ENCODE measurements at places on chromosomes 3 and 15.
A peak's percentile ranks its signal among the peaks of the same experiment; 100 is the strongest.

- DNase-seq = peak; percentile 36
These were observed 15.5 kb downstream of the TBC1D2B start for GRCh38 chr15:78061963-78062427.

- peak; percentile 89 for DNase-seq
These were observed 18.1 kb upstream of the SLC22A13 start for GRCh38 chr3:38247366-38248035.

GRCh38 chr3:62939707-62940106 lies 64.5 kb upstream of the CADPS start:
- DNase-seq = no peak

DNA sequence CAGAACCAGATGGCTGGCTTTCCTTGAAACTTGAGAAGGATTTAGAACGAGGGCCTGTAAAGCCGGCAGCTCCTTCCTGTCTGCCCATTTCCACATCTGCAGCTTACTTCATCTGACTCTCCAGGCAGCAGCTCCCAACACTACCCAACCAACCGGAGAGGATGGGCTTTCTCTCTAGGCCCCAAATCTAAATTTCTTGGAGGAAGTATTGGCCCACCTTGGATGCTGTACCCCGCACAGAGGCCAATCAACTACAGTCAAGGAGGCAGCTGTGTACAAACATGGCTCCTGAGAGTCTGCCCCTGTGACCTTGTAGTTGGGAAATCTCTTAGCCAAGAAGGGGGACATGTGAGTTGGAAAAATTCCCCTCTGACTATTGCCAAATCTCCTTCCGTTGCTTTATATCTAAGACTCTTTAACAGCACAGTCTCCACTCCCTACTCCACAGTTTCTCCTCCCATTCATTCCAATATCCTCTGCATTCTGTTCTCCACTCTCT lies 8.0 kb upstream of the ACAP2 start:
- peak; percentile 77 for DNase-seq

DNA sequence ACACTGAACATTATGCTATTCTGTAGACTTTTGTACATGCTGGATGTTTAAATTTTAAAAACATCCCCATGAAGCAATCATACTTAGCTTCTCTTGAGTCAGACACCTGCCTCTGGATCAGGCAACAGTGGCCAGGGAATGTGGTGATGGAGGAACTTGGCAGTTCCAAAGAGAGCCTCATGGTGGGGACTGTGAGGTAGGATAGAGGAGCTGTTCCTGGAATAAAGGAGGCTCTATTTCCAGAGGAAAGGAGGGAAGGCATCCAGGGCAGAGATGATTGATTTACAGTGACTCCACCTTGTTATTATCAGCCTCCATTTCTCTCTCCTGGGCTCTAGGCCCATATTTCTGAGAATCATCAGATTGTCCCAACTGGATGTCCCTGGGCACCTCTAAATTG lies 35.0 kb upstream of the ABHD17C start:
- DNase-seq = peak; percentile 22

- no peak for DNase-seq
These were observed 815 bp downstream of the SPINT1 start for GRCh38 chr15:40844696-40845030.

All from HCEC 1CT (cell line).